ENCODE measurements at places on chromosomes 3 and 15.

DNA sequence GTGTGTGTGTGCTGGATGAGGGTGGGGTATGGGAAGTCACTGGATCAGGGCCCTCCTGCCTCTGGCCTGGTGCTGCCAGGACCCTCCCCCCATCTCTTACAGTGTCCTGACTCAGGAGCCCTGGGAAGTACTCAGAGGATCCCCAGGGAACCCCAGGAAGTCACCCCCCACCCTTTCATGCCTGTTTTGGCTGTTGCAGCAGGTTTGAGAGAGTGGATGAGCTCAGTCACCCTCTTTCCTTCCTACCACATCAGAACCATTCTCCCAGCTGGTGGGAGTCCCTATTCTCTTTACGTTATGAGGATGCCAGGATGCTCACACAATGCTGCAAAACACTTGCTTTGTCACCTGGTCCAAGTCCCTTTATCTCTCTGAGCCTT lies 59.0 kb downstream of the BDH1 start:
- DNase-seq: no peak

DNA sequence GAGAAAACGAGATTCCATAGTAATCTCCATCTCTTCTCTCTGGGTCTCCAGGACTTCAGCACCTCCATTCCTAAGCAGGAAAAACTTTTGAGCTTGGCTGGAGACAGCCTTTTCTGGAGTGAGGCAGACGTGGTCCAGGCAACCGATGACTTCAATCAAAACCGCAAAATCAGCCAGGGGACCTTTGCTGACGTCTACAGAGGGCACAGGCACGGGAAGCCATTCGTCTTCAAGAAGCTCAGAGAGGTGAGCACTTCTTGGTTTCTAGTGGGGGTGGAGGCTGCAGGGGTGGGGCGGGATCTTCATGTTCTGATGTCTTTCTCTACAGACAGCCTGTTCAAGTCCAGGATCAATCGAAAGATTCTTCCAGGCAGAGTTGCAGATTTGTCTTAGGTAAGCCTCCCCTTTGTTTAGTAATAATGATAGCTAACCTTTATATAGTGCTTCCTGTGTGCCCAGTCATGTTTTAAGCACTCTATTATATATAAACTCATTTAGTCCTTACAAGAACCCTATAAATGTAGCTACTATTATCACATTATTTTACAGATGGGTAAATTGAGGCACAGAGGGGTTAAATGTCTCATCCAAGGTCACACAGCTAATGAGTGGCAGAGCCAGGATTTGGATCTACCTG lies 35.0 kb upstream of the TATDN2 start:
- no peak for DNase-seq

- no peak for DNase-seq
Measured at GRCh38 chr3:77342688-77343087, 302.8 kb downstream of the ROBO2 start.

DNA sequence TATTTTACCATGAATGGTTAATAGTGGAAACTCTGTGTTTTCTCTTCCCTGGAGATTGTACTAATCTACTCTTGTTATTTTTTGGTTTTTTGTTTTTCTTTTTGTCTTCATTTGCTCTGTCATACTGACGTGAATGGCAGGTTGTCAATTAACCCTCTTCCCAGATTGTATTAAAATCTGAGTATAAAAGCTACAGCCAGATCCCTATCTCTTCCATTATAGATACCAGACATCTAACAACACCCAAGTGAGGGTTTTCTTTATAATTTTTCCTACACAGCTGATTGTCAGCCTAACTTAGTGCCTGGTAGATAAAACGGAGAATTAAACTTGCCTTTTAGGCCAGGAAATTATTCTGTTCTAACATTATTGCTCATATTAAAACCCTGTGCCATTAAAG lies 162.6 kb downstream of the IL5RA start:
- DNase-seq: no peak

DNA sequence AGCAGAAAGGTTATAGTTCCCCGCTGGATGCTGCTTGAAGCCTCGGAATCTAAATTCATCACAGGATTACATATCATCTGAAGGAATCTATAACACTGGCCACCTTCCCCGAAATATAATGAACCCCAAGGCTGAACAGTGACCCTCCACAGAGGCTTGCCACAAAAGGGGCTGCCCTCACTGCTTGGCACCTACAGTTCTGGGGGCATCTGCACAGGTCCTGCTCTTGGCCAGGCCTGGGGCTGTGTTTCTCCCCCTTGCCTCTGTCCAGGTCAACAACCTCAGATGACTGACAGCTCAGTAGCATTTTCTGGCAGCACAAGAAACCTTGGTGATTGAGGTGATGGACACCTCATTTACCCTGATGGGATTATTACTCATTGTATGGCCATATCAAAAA lies 1.5 kb upstream of the ADAMTS17 start:
- DNase-seq: no peak

DNA sequence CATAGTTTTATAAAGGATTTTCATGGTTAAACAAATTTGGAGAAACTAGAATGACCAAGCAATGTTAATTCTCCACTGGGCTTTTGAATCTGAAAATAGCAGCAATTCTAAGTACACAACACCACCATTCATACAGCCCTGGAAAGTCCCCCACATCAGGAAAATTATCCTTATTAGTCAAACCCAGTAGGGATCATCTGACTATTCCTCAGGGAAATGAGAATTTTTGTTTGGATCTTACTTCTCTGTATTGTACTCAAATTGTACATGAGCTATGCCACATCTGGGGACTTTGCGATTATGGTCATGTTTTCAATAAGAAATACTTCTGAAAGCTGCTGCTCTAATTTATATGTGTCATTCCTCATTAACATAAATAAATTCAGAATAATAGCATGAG lies 46.0 kb downstream of the RARB start:
- no peak for DNase-seq

DNA sequence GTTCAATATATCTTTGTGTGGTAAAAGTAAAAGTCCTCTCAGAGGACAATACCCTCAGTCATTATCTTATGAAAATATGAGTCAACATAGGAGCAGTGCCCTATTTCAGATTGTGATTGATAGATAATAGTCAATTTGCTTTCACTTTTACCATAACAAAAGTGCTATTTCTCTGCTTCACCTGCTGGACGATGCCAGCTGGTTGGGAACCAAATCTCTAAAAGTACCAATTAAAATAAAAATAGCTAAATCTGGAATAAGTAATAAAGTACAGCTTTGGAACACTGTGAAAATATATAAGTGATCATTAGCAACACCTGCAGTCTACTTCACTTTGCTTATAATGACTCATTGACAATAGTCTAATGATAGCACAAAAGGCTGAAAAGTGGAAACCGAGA lies 390.3 kb upstream of the AGTR1 start:
- DNase-seq: no peak

DNA sequence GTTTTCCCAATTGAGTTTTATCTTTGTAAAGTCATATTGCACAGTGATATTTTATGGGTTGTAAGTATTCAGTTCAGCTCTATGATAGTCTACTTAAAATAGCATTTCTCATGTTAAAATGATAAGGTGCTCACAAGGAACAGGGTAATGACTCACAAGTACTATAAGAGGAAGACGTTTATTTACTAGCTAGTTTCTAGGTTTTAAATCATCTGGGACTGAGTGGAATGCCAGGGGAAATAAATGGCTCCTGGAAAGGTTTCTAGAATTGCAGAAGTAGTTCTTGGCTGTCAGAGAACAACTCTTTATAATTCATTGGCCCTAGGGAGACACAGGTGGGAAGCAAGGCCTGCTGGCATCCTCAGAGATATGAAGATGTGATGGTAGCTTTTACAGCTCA lies 112.8 kb downstream of the CHDH start:
- DNase-seq: no peak

- DNase-seq: no peak
Measured at GRCh38 chr15:39260791-39261190, 320.1 kb upstream of the THBS1 start.

DNA sequence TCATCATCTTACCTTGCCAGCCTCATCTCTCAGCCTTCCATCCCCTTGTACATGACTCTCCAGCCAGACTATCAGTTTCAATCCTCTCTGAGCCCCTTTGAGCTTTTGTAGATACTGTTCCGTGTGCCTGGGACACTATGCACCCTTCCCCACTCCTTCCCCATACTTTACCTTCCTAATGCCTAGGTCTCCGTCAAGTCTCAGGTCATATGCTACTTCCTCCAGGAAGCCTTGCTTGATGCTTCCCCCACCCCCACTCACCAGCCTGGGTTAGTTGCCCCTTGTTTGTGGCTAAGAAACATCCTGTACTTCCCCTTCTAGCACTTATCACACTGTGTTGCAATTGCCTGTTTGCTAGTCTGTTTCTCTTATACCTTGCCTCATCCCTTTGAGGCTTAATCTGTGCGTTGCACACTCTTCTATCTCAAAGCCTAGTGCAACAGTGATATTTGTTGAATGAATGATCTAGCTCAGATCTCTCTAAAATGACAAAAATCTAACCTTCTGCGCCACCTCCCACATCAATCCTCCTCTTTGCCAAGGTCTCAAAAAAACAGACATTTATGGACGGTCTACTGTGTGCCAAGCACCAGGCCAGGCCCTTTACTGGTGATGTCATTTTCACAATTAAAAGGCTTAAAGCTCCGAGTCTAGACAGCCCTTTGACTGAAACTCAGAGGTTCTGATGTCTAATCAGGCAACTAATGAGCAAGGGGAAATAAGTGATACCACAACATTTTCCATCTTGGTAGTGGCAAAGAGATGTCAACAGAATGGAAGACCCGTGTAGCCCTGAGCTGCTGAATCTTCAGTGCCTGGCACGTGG lies 6.5 kb upstream of the USP3 start:
- no peak for DNase-seq
